ENCODE measurements at places on chromosomes 12 and 14.

GRCh38 chr14:96470331-96470730, 31.9 kb upstream of the PAPOLA start:
- DNase-seq, result no peak

DNA sequence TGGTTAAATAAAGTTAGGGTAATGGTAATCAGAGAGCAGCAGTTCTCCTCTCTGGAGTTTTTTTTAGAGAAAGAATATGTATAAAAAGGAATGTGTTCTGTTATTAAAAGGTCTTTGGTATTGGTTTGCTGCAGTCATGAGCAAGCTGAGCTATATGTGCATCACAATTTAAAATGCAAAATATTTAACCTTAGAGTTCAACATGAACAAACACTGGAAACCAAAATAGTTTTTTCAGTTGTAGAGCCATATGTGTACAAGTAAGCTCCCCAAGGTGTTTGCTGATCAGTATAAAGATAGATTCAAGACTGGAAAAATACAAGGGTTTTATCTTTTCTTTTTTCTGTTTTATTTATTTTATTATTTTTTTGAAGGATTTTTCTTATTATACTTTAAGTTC, 245.0 kb downstream of the NUBPL start:
- no peak for DNase-seq

GRCh38 chr12:130546494-130546893, 169.6 kb downstream of the RIMBP2 start:
- DNase-seq, result no peak

- DNase-seq, result no peak
These were observed 20.8 kb upstream of the CD27 start for GRCh38 chr12:6424008-6424347.

GRCh38 chr12:75528272-75528671, 16.9 kb upstream of the KRR1 start:
- no peak for DNase-seq

- no peak for DNase-seq
These were observed 59.0 kb upstream of the CRY1 start for GRCh38 chr12:107152315-107152714.

- DNase-seq, result no peak
These were observed 5.7 kb downstream of the SPIC start for GRCh38 chr12:101480849-101481248.

DNA sequence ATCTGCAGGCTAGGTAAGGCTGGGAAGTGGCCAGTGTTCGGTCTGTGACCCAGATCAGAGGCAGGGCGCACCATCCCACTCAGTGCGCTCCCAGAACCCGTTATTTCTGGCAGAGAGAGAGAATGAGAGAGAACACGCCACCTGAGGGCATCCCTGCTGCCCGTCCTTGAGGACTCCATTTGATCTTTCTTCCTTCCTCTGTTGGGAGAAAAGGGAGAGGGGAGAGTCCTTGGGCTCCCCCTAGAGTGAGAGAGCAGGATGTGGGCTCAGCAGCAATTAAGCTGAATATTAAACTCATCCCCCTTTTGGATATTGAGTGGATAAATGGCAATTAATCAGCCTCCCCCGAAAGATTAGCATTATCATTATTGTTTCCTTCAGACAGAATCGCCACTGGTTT, 70.6 kb downstream of the IFT43 start:
- DNase-seq, result no peak

DNA sequence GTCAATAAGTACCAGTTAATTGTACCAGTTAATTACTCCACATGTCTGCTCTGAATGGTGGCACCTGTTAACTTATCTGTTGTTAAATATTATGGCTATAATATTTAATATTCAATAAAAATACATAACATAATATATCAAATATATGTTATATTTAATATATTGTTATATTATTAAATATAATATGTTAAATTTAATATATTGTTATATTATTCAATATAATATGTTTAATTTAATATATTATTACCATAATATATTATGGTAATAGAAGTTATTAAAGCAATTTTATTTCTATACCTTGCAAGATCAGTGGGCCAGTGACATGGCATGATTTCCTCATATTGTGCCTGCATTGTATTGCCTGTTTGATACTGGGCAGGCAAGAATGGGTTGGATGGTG, 98.4 kb downstream of the TBC1D30 start:
- DNase-seq, result no peak

DNA sequence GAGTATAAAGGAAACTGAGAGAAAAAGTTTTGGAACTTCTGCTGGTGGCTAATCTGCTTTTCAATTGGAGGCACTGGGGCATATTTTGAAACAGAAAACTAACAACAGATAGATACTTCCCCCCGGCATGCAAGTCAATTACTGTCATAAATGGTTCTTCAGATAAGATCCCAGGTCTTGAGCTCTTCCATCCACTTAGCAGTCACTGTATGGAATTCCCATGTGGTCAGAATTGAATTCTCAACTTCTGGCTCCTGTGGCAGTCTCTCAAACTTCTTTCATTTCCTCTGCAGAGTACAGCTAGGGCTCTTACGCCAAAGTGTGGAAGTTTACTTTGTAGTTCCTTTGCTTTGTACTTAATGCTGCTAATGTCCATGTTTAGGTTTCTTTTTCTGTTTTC, 452.2 kb downstream of the IPO8 start:
- no peak for DNase-seq

DNA sequence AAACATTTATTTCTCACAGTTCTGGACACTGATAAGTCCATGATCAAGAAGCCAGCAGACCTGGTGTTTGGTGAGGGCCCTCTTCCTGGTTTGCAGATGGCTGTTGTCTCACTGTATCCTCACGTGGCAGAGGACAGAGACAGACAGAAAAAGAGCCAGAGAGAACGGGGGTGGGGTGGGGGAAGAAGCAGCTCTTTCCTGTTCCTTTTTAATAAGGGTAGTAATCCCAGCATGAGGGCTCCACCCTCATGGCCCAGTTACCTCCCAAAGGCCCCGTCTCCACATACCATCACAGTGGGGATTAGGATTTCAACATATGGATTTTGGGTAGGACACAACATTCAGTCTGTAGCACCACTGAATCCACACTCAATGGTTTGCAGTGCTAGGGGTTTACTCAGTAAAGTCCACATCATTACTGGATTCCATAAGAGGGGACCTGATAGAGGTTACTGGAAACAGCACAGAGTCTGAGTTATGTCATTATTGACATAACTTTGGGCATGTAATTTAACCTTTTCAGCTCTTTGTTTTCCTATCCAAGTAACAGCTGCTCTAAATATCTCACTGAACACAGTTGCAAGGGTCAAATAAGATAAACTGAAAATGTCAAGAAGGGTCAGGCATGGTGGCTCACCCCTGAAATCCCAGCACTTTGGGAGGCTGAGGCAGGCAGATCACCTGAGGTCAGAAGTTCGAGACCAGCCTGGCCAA, 53.2 kb downstream of the RPAP3 start:
- DNase-seq, result no peak

- DNase-seq, result no peak
These were observed 85.3 kb downstream of the MAPKAPK5 start for GRCh38 chr12:111927346-111927745.

- peak; percentile 90 for DNase-seq
These were observed 3.7 kb downstream of the ZFP36L1 start for GRCh38 chr14:68788996-68789820.

DNA sequence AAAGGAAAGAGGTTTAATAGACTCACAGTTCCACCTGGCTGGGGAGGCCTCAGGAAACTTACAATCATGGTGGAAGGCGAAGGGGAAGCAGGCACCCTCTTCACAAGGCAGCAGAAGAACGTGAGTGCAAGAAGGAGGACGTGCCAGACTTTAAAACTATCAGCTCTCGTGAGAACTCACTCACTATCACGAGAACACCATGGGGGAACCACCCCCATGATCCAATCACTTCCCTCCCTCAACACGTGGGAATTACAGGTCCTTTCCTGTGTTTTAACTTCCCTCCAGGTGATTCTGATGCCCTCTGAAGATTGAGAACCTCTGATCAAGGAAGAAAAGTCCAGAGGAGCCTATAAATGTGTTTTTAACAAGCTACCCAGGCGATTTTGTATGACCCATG, 358.7 kb downstream of the MED13L start:
- no peak for DNase-seq

DNA sequence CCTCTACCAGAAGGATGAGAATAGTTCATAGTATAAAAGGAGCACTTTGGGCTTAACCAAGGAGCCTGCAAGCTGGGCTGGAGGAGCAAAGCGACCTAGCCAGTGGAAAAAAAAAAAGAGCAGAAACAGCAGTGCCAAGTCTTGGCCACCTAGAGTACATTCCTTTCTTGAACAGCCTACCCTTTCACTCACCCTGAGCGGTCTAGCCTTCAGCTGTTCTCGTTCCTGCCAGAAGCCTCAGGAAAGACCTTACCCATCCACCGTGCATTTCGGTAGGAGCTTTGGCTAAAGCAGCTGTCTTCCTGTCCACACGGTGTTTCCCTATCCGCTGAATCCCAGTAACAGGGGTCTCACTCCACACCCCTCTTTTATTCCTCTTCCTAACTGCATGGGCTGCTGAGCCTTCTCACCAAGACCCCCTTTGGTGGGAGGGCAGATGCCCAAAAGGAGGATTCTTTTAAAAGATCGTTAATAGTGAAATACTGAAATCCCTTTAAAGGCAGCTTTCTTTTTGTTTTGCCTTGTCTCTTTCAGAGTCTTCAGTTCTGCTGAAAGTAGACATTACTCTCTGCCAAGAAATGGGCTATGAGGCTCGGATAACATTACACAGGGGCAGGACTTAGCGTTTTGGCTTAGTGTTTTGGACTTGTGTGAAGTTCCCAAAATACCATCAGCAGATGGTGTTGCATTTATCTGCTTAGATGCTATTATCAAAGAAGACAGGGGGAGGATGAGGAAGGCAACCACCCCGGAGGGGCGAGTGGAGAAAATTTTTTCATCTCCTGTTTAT, 88.5 kb upstream of the METAP2 start:
- no peak for DNase-seq

DNA sequence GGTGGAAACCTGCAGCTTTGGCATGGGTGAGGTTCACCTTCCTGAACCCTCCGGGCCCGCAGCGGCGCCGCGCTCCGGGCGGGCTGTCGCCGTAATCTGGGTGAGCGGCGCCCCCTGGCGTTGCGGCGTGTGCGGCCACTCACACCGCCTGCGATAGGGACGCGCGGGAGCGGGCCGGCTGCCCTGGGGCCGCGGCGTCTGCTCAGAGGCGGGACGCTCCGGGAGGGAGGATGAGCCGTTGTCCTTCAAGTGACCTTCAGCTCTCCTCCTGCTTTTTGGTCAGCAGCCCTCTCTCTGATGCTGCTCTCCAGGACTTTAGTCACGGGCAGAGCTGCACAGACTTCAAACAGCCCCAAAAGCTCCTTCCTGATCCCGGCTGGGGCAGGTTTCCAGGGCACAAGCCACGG, 211.7 kb upstream of the FKBP4 start:
- DNase-seq, result peak; percentile 58

DNA sequence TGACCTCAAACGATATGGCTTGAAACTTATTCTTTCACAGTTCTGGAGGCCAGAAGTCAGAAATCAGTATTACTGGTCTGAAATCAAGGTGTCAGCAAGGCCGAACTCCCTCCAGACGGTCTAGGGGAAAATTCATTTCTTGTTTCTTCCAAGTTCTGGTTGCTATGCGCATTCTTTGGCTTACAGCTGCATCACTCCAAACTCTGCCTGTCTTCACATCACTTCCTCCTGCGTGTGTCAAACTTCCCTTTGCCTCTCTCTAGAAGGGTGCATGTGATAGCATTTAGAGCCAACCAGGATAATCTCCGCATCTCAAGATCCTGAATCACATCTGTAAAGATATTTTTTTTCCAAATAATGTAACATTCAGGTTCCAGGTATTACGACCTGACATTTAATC, 62.8 kb downstream of the DENND5B start:
- DNase-seq, result no peak

DNA sequence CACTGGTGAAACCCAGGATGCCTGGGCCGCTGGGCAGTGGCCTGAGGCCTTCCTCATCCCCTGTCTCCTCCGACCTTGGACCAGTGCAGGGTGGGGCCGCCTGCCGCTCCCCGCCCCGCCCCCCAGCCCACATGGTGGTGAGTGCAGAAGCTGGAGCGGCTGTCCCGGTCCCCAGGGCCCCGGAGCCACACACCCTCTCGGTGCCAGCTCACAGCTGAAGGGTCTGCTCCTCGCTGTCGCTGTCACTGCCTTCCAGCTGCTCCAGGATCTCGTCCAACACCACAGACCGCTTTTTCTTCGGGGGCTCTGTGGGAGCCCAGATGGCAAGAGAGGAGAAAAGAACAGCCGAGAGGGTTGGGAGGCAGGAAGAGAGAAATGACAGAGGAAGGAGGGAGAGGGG, 143.1 kb downstream of the RBM19 start:
- no peak for DNase-seq

GRCh38 chr12:107373238-107373809, 280.0 kb upstream of the CRY1 start:
- no peak for DNase-seq

GRCh38 chr14:22178333-22178839, 410.6 kb downstream of the DAD1 start:
- no peak for DNase-seq

DNA sequence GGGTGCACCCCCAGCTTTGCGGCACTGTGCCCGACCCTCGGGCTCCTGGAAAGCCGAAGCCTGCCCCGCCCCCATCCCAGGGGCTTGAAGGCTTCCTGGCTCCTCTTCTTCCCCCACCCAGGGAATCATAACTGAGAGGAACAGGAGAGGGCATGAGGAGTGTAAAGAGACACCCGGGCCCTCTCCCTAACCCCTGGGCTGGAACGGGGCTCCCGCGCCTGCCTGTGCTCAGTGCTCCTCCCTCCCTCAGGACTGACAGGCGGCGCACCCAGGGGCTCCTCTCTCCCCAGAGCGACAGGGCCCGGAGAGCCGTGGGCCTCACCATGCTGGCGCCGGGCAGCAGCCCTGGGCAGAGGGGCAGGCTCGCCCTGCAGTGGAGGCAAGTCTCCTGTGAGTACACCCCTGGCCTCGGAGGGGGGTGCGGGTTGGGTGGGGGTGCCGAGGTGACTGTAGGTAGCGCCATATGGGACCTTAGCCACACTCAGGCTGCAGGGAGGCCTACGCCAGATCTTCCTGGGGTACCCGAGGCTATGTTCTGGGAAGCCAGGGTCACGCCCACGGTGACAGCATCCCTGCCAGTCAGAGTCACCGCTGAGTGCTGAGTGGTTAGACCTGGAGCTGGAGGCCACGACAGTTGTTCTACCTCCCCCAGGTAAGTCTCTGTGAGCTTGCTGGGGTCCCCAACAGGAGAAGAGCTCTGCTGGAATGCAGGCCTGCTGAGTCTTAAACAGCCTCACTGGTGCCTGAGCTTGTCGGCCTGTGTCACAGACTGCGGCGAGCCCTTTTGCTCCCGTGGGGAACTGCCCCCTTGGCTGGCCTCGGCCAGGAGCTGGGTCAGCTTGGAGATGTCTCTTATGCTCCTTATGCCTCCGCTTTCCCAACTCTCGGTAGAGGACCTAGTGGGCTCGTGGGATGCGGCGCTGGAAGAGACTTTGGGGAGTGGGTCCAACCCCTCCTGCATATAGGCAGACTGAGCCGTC, 7.8 kb downstream of the LRTM2 start:
- DNase-seq, result no peak

DNA sequence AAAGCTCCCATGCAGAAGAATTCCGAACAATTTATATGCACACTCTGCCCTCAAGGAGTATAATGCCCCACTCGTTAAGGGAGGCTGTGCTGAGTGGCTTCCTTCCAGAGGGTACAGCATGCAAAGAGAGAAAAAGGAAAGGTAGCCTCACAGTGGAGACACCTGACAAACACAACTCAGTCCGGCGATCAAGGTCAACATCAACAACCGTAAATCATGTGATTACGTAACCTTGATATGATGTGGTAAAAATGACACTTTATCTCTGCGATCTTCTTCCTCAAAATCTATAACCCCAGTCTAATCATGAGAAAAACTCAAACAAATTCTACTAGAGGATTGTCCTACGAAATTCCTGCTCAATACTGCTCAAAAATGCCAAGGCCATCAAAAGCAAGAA, 400.5 kb upstream of the CCDC196 start:
- no peak for DNase-seq

GRCh38 chr12:43973385-43973784, 137.5 kb downstream of the TMEM117 start:
- no peak for DNase-seq

All from NCI-H1092 treated with DMSO at 0.1 percent for 48 hours (cell line).